ENCODE measurements at places on chromosomes 12 and 14. TPM values are rescaled to one million over a fixed set of nuclear protein-coding genes. Genes with fewer than 3 reads are reported as not detected.

DNA sequence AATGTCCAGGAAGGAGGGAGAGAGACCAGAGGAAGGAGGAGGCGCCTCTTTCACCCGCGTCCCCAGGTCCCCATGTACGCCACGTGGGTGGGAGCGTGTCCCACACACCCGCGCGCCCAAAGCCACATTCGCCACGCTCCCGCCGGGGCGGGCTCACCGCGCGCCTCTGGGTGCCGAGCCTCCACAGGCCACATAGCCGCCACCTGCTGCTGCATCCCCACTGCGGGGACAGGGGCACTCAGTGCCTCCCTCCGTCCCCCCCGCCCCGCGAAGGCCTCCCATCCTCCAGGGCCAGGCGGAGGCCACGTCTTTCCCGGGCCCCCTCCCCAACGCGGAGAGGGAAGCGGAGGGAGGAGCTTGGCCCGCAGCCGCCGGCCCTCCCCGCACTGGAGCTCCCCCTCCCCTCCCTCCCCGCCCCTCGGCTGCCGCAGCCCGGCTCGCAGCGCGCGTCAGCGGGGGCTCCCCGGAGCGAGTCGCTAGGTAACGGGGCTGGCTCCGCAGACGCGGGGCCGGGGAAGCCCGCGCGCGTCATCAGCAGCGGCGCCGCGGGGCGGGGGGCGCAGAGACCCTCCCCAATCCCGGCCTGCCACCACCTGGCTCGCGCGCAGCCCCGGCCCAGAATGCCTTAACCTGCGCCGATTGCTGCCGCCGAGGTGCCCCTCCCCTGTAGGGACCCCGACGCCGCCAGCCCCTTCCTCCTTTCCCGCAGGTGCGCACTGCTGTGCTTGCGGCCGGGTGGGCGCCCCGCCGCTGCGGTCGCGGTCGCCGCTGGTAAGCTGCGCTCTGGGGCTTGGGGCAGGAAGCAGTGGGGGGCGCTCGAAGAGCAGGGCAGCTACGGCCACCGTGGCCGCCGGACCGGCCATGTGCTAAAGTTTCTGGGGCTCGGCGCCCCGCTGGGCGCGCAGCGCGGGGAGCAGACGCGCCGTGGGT, 536 bp upstream of the TUNAR start:
- no peaks in the 10 kb centered on the region for H3K4me1 ChIP-seq
- H3K27me3 ChIP-seq, result peaks cover 30% of the 10 kb centered on the region
- no peaks in the 10 kb centered on the region for H3K36me3 ChIP-seq
- no peak overlapping the region for H3K27ac ChIP-seq

DNA sequence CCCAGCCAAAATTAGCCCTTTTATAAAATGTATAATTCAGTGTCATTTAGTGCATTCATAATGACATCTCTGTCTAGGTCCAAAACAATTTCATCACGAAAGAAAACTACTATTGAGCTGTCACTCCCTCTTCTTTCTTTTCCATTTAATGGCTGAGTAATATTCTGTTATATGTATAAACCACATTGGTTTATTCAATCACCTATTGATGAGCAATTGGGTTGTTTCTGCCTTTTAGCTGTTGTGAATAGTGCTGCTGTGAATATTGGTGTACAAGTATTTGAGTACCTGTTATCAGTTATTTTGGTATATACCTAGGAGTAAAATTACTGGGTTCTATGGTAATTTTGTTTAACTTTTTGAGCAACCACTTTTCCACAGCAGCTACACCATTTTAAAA, 7.2 kb downstream of the DNM1L start:
- no peak overlapping the region for H3K4me3 ChIP-seq
- no peak for DNase-seq
- H3K27me3 ChIP-seq, result no peaks in the 10 kb centered on the region

DNA sequence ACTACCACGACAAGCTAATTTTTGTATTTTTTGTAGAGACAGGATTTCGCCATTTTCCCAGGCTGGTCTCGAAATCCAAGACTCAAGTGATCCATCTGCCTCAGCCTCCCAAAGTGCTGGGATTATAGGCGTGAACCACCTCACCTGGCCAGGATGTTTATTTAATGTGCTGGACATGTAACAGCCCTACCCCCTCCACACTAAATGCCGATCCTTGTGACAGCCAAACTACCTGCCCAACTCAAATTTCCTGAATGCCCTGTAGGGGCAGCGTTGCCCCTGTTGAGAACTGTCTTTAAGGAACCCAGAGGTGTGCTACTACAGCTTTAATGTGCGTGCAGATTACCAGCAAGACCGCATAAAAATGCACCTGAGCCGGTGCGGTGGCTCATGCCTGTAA, 48.1 kb downstream of the KCNK13 start:
- H3K4me3 ChIP-seq, result no peak overlapping the region
- H3K4me1 ChIP-seq, result no peaks in the 10 kb centered on the region
- H3K27me3 ChIP-seq, result peaks cover 2% of the 10 kb centered on the region
- H3K36me3 ChIP-seq, result no peaks in the 10 kb centered on the region
- no peak overlapping the region for H3K27ac ChIP-seq
- DNase-seq, result no peak

GRCh38 chr12:3168223-3169221, 91.3 kb downstream of the TSPAN9 start:
- no peaks in the 10 kb centered on the region for H3K36me3 ChIP-seq
- peaks cover 18% of the 10 kb centered on the region for H3K4me1 ChIP-seq
- peaks cover 5% of the 10 kb centered on the region for H3K27me3 ChIP-seq
- no peak overlapping the region for H3K4me3 ChIP-seq
- no peak for DNase-seq

DNA sequence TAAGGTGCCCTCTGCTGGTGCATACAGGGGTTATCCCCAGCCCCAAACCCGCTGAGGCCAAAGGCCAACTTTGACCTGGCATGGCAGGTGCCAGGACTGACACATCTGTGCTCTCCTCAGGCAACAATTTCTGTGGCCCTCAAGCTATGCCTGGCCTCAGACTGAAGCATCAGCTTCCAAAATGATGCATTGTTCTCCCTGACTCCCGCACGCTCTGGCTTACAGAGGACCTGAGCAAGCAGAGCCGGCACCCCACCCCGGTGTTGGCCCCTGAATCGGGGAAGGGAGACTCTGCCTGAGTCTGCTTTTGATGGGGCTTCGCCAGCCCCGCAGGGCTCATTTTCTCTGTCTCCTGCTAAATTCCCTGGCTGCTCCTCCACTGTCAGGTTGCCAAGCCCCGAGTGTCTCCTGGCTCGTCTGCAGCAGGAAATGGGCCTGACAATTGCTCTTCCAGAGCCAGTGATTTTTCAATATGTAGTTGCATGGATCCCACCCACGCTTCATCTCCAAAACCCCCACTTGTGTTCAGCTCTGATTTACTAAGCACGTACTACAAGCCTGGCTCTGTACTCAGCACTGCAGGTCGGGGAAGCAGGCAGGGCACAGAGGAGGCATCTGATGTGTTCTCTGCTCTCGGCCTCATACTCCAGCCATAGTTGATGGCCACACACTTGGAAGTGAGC, 126.1 kb downstream of the SLC38A6 start:
- peaks cover 21% of the 10 kb centered on the region for H3K4me1 ChIP-seq
- H3K36me3 ChIP-seq, result peaks cover 3% of the 10 kb centered on the region
- no peak overlapping the region for H3K27ac ChIP-seq
- H3K4me3 ChIP-seq, result no peak overlapping the region
- DNase-seq, result no peak
- no peaks in the 10 kb centered on the region for H3K27me3 ChIP-seq

- no peak for DNase-seq
- H3K27ac ChIP-seq, result no peak overlapping the region
- peaks cover 3% of the 10 kb centered on the region for H3K4me1 ChIP-seq
Measured at GRCh38 chr14:97655169-97655948, 858.2 kb downstream of the VRK1 start.

DNA sequence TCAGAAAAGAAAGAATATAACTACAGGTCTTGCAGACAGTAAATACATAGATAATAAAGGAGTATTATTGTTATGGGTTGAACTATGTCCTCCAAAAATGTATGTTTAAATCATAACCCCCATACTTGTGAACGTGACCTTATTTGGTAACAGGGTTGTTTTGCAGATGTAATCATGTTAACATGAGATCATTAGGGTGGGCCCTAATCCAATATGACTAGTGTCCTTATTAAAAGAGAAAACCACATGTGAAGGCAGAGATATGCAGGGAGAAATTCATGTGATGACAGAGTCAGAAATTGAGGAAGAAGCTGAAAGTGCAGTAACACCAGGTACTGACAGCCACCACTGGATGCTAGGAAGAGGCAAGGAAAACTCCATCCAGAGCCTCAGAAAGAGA, 29.0 kb downstream of the MAGOHB start:
- no peak overlapping the region for H3K4me3 ChIP-seq
- no peaks in the 10 kb centered on the region for H3K27me3 ChIP-seq
- peaks cover 38% of the 10 kb centered on the region for H3K36me3 ChIP-seq
- H3K27ac ChIP-seq, result no peak overlapping the region

GRCh38 chr14:68228656-68229055, 409.1 kb downstream of the RAD51B start:
- no peak overlapping the region for H3K27ac ChIP-seq
- H3K4me1 ChIP-seq, result peaks cover 15% of the 10 kb centered on the region
- H3K27me3 ChIP-seq, result no peaks in the 10 kb centered on the region
- H3K4me3 ChIP-seq, result no peak overlapping the region

DNA sequence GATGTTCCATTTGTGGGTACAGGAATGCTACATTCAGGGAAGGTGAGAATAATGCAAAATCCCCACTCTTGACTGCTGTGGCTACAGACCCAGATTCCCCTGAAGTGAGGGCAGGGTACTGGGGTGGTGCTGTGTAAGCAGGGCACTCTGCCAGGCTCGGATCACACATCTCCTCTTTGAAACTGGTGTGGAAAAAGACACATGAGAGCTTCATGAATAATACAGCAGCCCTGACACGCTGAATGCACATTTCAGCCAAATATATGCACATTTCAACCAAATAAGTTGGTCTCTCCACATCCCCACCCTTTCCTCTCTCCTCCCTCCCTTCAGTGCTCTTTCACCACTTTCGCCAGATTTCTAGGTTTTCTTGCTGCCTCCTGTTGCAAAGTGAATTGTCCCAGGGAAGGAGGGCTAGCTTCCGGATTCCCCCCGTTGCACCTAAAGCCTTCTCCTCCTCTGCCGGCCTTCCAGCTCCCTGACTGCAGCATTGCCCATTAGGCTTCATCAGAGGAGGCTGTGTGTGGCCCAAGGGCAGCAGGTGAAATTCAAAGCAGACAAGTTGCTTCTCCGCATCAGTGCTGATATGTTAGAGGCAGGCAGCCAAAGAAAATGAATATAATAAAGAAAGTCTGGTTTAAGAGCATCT, 118.2 kb upstream of the TMCC3 start:
- H3K27ac ChIP-seq, result no peak overlapping the region
- H3K36me3 ChIP-seq, result no peaks in the 10 kb centered on the region
- no peaks in the 10 kb centered on the region for H3K4me1 ChIP-seq
- H3K4me3 ChIP-seq, result no peak overlapping the region
- DNase-seq, result no peak
- peaks cover 27% of the 10 kb centered on the region for H3K27me3 ChIP-seq

- H3K27ac ChIP-seq, result peak overlapping the region; percentile 82
- H3K4me1 ChIP-seq, result peaks cover 37% of the 10 kb centered on the region
- peaks cover 2% of the 10 kb centered on the region for H3K27me3 ChIP-seq
- DNase-seq, result no peak
- H3K36me3 ChIP-seq, result peaks cover 26% of the 10 kb centered on the region
Measured at GRCh38 chr12:53252349-53252916, 15.7 kb upstream of the ESPL1 start.

GRCh38 chr12:40222247-40222646, 2.5 kb upstream of the LRRK2 start:
- peaks cover 41% of the 10 kb centered on the region for H3K27me3 ChIP-seq
- H3K4me1 ChIP-seq, result no peaks in the 10 kb centered on the region
- no peak for DNase-seq
- H3K4me3 ChIP-seq, result no peak overlapping the region

- no peak for DNase-seq
- no peak overlapping the region for H3K27ac ChIP-seq
- H3K4me3 ChIP-seq, result no peak overlapping the region
- no peaks in the 10 kb centered on the region for H3K27me3 ChIP-seq
- no peaks in the 10 kb centered on the region for H3K4me1 ChIP-seq
Measured at GRCh38 chr14:72975770-72976169, 49.5 kb downstream of the DCAF4 start.

GRCh38 chr12:56699020-56699661, 11.1 kb upstream of the PTGES3 start:
- H3K27ac ChIP-seq, result no peak overlapping the region
- no peaks in the 10 kb centered on the region for H3K36me3 ChIP-seq
- peaks cover 3% of the 10 kb centered on the region for H3K4me1 ChIP-seq
- DNase-seq, result no peak
- H3K27me3 ChIP-seq, result peaks cover 5% of the 10 kb centered on the region

- no peak overlapping the region for H3K27ac ChIP-seq
- H3K4me1 ChIP-seq, result no peaks in the 10 kb centered on the region
- H3K4me3 ChIP-seq, result no peak overlapping the region
- no peaks in the 10 kb centered on the region for H3K27me3 ChIP-seq
- no peaks in the 10 kb centered on the region for H3K36me3 ChIP-seq
Measured at GRCh38 chr14:94598816-94599655, 13.2 kb upstream of the SERPINA3 start.

PLEKHH1 gene
- 1.8 TPM for total RNA-seq

RAD9B gene
- total RNA-seq, result 0.41 TPM

SLCO1B1 gene
- not detected for total RNA-seq

ANO2 gene
- total RNA-seq, result not detected

SPX gene
- 1.1 TPM for total RNA-seq

RNASE1 gene
- not detected for total RNA-seq

GZMB gene
- total RNA-seq, result 4,741 TPM

DYRK4 gene
- total RNA-seq, result 34.4 TPM

Data from activated T-helper 2 cell treated with anti-CD3 and anti-CD28 coated beads, Interferon-gamma antibody, Interleukin-2, Interleukin-4, amounts not matched to agents 10 μg/mL and 5 μg/mL and 100 μg/mL, durations not matched to agents 14 hours and 24 hours and 36 hours (primary cell).